NCI-H1694 (cell line): ENCODE measurements at places on chromosomes 11 and 22.

DNA sequence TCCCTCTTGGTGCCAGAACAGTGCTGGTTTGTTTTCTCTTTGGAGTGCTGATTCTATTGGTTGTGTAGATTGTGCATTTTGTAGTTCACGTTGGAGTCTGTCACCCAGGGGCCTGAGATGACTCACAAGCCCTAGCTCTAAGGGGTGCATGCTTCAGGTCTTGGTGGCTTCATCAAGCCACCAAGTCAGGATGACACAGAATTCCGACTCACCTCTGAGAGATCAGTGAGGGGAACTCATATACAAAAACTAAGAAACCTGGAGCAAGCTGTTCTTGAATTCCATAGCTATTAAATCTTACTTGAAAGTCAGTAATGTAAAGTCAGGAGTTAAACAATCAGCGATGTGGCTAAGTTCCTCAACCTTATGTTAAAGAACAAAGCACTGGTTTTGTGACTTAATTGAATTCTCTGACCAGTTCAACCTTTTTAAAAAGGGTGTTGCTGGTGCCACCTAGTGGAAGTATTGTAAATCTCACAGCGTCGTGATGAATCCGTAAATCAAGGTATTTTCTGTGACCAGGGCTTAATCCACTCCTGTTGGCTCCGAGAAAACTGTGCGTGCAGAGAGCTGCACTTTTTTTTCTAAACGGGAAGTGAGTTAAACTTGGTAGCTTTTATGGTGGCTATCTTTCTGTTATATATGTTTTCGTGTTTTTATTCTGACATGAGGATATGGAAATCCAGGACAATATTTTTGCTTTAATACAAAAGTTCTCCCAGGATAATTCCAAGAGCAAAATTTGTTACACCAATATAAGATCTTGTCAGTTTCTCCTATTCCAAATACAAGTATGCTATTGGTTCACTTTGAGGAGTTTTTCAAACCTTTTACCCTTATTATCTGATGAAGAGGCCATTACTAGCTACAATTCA lies 14.6 kb downstream of the MMP13 start:
- DNase-seq, result peak; percentile 4

GRCh38 chr11:96204366-96204659 lies 138.7 kb downstream of the MAML2 start:
- DNase-seq, result no peak

DNA sequence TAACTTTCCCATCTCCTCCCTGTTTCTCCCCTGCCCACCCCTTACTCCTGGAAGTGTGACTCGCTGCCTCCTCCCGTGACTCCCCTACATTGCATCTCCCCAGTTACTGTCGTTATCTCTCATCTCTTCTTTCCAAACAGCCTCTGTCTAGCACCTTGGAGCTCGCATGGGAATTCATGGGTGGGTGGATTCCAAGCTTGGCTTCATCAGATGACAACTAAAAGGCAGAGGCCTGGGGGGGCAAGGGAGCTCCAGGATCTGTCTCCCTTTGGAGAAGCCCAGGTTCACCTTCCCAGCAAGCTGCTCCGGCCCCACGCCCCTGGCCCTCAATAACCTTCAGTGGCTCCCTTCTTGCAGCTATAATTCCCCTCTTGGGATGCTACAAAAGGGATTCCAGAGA lies 6.9 kb upstream of the CCND1 start:
- no peak for DNase-seq

GRCh38 chr11:65906602-65907001 lies 6.4 kb upstream of the FOSL1 start:
- DNase-seq, result no peak

- DNase-seq, result no peak
These were observed 20.7 kb downstream of the TNKS1BP1 start for GRCh38 chr11:57303990-57304579.

DNA sequence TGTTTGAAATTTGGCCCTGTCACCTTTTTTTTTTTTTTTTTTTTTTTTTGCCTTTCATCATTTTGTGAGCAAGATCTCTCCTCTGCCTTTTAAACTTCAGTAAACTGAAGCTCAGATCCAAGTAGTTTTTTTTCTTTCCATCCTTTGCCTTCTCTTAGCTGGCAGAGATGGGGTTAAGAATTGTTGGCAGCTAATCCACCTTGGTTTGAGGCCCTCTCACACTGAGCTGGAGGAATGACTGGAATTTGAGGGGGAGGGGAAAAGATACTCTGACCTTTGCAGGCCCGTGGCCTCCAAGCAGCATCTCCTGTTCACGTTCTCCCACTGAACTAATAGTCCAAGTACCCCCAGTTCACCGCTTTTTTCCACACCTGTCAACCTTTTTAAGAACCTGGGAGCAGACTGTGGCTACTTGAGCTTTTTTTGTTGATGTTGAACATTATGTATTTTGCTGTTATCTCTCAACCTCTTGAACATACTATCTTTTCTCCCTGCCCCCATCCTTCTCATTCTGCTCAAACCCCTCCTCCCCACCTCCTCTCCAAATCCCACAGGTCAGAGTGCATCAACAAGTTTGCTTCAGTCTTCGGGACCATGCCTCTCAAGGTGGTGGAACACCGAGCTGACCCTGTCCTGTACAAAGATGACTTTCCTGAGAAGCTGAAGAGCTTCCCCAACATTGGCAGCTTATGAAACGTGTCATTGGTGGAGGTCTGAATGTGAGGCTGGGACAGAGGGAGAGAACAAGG lies 66.2 kb downstream of the ALX4 start:
- DNase-seq, result no peak

GRCh38 chr11:29937526-29937925 lies 79.3 kb downstream of the KCNA4 start:
- no peak for DNase-seq

DNA sequence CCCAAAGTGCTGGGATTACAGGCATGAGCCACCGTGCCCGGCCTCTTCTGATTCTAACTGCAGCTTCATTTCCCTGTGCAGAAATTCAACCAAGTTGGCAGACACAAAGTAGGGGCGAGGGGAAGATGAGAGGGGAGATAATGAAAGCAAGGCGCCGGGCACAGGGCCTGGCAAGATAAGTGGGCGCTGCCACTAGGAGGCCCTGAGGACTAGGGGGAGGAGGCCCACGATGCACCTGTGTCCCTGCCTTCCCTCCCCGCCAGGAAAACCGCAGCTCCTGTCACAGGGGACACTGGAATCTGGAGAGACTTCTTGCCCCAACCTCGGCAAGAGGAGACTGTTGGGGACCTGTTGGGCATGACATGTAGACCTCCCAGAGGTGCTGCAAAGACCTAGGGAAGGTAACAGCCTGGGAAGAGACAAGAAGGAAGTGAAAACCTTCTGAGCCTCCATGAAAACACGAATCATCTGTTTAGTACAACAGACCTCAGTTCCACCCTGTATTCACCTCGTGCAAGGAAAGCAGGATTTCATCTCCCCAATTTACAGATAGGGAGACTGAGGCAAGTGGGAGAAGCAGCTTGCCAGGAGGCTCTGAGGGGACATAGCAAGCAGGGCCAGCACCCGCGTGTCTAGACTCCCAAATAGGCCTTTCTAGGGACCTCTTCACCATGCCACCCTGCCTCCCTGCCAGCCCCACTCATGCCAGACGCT lies 3.1 kb upstream of the LGALS1 start:
- no peak for DNase-seq

- DNase-seq, result no peak
These were observed 174.6 kb upstream of the TENM4 start for GRCh38 chr11:79615425-79615824.

DNA sequence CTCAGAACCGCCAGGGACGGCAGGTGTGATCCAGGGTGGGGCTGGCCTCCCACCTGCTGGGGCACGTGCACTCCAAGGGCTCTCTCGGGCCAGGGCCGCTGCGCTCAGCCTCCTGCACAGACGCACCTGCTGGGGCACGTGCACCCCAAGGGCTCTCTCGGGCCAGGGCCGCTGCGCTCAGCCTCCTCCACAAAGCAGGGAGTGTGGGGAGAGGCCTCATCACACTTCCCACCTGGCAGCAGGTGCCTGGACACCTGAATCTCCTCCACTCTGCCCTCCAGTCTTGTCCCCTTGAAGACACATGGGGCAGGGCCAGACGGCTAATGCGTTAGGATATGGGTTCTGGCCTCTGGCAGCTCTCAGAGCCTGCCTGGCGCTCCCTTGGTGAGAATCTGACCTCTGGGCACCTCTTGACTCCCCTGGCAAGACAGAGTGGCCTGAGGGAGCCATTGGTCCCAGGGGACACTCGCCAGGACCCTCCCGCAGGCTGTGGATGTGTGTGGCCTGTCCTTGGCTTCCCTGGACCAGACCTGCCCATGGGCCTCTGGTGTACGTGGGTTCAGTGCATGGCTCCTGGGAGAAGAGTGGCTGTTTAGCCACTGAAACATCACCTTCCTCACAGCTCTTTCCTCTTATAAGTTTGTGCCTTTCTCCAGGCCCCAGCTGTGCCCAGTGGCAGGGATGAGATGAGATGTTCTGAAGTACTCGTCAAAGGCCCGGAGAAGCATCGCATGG lies 73.5 kb downstream of the BRD1 start:
- no peak for DNase-seq

DNA sequence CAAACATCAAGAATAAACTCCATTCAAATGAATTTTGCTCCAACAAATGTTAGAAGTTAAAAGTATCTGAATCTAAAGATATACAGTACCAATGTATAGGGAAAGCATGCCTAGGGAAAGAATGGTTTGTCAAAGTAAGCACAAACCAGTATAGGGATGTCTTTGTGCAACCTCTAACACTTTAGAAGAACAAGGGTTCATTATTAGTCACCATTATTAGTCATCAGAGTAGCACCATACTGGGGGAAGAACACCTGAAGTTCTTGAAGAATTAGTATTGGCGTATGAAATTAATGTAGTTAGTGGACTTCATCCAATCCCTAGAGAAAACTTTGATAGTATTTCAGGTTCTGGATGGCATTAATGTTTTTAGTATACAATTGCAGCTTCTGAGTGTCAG lies 943.7 kb downstream of the METTL15 start:
- no peak for DNase-seq

- no peak for DNase-seq
These were observed 130.4 kb upstream of the PLET1 start for GRCh38 chr11:112391086-112391485.
